ENCODE measurements at places on chromosomes 2 and 18.

GRCh38 chr2:177698281-177698680, 305.7 kb downstream of the AGPS start:
- no peak for DNase-seq

DNA sequence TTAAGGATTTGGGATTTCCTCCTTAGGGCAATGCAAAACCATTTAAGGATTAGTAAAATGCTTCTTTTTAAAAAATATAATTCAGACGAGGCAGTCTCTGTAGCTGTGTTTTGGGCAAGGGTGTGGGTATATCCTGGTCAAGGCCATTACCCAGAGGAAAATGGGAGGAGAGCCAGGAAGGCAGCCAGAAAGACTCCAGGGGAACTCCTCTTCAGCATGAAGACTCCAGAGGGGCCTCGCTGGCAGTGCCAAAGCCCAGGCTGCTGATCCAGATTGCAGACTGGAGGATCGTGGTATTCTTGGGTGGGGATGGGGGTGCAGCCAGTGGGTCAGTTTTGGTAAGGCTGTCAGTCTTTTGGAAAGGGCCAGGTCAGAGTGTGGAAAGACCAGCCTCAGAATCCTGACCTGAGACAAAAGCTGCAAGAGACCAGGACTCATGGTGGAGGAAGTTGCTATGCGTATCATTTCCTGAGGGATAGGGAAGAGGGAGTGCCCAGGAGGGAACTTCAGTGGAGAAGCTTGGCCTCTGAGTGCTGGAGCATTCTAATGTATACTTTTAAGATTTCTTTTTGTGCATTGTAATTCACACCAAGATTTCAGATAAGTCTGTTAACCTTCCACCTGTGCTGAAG, 20.9 kb upstream of the RAB11FIP5 start:
- no peak for DNase-seq

- no peak for DNase-seq
These were observed 428.7 kb upstream of the GYPC start for GRCh38 chr2:126227250-126227649.

- peak; percentile 53 for DNase-seq
These were observed 19.6 kb downstream of the RSAD2 start for GRCh38 chr2:6896930-6897759.

GRCh38 chr2:101717071-101717845, 19.8 kb downstream of the MAP4K4 start:
- DNase-seq = no peak

DNA sequence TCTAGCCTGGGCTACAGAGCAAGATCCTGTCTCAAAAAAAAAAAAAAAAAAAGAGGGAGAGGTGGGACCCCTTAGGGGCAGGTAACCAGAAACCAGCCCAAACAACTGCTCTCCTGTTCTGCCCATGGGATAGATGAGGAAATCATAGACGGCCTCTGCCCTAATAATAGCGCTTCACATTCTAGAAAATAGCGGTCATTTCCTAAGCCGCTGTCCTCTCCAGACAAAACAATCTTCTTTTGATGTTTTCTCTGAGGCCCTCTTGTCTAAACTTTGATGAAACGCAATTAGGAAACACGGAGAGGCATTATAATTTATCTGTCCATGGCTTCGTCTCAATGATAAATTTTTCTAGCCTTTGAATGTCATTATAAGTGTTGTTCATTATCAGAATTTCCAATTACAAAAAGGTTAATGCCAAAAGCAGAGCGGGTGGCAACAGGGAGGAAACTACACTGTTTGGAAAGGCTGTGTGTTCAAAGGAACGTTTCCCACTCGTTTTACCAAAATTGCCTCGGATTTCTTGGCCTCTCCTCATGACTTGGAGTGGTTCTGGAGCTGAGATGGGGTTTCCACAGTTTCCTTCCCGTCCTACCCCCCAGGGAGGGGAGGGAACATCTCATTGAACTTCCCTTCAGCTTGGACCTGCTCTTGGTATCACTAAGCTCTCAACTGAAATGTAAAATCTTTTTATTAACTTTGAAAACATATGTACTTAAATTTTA, 151.6 kb upstream of the ZNF236 start:
- peak; percentile 46 for DNase-seq

GRCh38 chr2:142188562-142188961, 57.7 kb upstream of the LRP1B start:
- peak; percentile 6 for DNase-seq

- DNase-seq = peak; percentile 94
These were observed 332.4 kb downstream of the GULP1 start for GRCh38 chr2:188623995-188624643.

DNA sequence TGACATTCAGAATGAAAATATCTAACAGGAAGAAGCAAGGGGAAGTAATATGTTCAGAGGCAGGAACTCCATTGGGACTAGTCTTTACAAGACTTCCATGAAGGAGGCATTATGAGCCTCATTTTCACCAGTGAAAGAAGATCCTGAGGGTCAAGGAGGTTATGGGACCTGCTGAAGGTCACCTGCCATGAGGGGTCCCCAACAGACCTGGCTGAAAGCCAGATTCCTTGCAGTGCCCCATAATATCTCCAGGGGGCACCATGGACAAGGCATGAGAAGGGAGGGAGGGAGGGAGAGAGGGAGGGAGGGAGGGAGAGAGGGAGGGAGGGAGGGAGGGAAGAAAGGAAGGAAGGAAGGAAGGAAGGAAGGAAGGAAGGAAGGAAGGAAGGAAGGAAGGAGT, 27.9 kb downstream of the XDH start:
- no peak for DNase-seq

- DNase-seq = no peak
These were observed 37.1 kb upstream of the ASAP2 start for GRCh38 chr2:9169349-9170107.

- no peak for DNase-seq
These were observed 2.1 kb upstream of the RGPD4 start for GRCh38 chr2:107824451-107825205.

- no peak for DNase-seq
These were observed 370 bp upstream of the ZNF804A start for GRCh38 chr2:184598002-184598315.

GRCh38 chr2:219627103-219628100, at the start of gene SLC4A3:
SLC4A3 (plus strand) TSS chr2:219627630; CDS start chr2:219627993, 363 bp downstream.
- DNase-seq = peak; percentile 23

DNA sequence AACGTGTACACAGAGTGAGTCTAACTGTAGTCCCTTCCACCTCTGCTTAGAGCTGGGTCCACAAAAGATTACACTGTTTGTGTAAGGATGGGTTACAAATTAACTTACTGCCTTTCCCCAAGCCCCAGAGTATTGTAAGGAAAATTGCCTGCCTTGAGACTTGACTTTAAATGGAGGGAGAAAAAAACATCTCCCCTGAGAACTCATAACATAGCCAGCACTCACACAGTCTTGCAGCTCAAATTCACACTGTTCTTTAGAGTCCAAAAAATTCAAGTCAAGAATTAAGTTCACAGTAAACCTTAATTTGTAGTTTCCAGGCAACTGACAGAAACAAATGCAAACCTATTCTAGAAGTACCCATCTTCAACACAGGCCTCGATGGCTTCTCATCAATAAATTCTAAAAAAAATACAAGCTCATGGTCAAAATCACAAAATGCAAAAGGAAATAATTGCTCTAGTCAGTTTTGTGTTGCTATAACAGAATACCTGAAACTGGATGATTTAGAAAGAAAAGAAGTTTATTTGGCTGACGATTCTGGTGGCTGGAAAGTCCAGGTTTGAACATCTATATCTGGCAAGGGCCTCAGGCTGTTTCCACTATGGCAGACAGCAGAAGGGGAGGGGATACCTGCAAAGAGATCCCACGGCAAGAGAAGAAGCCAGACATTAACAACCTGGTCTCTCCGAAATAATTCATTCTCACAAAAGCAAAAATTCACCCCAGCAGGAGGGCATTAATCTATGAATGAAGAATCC, 34.6 kb upstream of the TMEM17 start:
- no peak for DNase-seq

DNA sequence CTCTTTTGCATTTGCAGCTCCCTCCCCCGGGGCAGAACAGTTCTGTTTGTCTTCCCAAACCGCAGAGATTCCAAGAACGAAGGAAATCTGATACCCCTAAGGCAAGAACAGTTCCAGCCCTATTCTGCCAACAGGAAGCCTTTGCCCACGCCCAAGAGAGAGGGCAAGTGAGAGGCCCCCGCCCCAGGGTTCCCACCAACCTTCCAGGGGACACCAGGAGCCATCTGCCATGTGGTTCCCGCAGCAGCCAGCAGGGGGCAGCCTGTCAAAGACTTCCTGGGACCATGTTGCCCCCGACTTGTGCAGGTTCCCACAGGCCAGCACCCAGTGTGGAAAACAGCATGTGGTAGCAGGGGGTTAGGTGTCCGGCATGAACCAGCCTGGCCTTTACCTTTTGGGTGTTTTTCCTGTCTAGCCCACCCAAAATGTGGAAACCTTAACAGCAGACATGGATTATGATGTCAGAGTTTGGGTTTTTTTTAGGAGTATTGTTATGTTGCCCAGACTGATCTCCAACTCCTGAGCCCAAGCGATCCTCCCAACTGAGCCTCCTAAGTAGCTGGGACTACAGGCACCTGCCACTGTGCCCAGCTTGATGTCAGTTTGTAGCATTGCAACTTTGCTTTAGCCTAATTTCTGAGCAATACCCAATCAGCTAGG, 21.7 kb upstream of the EFHD1 start:
- DNase-seq = peak; percentile 45

GRCh38 chr2:187748958-187749357, 194.7 kb upstream of the TFPI start:
- DNase-seq = no peak

DNA sequence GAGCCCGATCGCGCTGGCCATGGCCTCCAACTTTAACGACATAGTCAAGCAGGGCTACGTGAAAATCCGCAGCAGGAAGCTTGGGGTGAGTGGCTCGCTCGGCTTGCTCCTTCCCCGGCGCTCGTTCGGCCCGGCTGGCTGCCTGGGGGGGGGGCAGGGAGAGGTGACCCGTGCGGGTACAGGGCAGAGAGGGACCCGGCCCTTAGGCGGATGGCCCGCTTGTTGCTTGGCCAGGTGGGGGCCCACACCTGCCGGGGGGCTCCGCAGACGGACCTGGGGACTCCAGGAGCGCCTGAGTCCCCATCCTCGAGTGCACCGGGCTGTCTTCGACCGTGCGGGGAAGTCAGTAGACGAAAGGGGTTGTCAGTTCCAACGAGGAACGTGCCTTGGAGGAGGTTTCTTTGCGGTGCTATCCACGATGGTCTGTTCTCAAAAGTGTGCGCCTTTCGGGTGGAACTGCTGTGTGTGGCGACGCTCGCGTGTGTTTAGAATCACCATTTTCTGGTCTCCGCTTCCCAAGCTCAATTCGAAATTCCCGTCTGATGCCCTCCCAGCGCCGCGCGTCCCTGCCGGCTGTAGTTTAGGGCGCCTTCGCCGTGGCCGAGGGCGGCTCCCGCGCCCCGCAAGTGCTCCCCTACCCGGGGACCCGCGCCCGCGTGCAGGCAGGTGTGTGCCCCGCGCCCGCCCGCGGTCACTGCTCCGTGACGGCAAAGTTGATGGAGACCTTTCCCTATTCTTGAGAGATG, 711 bp downstream of the DOK6 start:
- DNase-seq = peak; percentile 22

DNA sequence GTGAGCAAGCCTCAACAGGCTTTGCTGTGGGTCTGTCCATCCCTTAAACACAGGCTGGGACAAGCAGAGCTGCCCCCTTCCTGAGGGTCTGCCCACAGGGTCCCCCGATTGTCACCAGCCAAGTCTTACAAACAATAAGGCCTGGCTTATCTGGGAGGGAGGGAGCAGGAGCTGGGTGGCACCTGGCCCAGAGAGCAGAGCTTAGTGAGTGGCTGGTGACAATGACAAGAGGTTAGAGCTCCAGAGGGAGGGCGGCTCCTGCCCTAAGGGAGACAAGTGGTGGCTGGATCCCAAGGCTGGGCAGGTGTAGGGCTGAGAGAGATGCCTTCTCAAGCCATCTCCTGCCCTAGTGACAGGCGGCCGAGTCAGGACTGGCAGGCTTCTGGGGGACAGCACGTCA, 125.5 kb downstream of the KLHL29 start:
- no peak for DNase-seq

GRCh38 chr2:115573756-115574155, 1131.3 kb downstream of the DPP10 start:
- DNase-seq = no peak

- peak; percentile 77 for DNase-seq
These were observed 360.4 kb downstream of the SLC4A3 start for GRCh38 chr2:219987830-219988229.

- peak; percentile 51 for DNase-seq
These were observed 57.9 kb upstream of the FRZB start for GRCh38 chr2:182924306-182924705.

DNA sequence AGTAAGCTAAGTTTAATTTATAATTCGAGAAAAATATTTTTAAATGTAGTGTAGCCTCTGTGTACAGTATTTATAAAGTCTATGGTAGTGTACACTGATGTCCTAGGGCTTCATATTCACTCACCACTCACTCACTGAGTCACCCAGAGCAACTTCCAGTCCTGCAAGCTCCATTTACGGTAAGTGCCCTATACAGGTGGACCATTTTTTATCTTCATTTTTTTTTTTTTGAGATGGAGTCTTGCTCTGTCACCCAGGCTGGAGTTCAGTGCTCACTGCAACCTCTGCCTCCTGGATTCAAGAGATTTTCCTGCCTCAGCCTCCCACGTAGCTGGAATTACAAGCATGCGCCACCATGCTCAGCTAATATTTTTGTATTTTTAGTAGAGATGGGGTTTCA, 104.2 kb downstream of the PDCL3 start:
- DNase-seq = no peak

GRCh38 chr2:85813211-85813981, 59.6 kb downstream of the ATOH8 start:
- no peak for DNase-seq

DNA sequence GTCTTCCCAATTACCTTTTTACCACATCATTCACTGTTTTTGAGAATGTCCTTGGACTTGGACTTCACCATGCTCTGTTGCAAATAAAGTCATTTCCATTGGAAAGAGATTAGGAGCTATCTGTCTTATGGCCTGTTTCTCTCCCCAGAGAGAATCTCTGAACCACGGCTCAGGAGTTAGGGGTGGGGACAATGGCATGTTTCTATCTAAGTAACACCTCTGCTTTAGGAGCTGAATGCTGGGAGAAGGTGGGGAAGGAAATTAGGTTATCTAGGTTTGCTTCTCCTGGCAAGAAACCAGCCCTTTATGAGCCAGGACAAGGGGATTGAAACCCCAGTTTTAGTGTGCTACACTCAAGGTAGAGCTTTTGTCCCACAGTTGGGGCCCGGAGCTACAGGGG, 86.3 kb downstream of the AGPS start:
- no peak for DNase-seq

DNA sequence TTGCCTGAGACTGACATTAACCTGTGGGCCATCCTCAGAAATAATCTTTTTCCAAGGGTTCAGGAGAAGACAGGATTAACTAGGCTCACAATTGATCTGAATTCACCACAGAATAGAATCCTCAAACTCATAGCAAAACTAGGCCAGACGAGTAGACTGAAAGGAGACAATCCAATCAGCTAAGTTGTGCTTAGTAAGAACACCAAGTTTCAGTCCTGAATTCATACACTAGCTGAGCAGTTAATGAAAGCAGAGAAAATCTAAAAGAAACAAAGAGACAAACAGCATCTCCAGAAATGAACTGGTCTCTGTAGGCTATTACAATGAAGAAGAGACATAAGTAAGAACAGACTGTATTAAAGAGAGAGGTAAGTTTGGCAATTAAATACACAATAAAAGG, 89.5 kb downstream of the GORASP2 start:
- DNase-seq = no peak

GRCh38 chr2:28399289-28399688, 6.6 kb downstream of the FOSL2 start:
- DNase-seq = no peak

- DNase-seq = no peak
These were observed 14.6 kb downstream of the LDLRAD4 start for GRCh38 chr18:13232971-13233786.

- peak; percentile 73 for DNase-seq
These were observed 6.4 kb upstream of the GEMIN6 start for GRCh38 chr2:38771632-38772031.

- peak; percentile 67 for DNase-seq
These were observed 37.8 kb upstream of the EFEMP1 start for GRCh38 chr2:55961318-55961911.
